Mesendoderm (in vitro differentiated cells): ENCODE measurements at places on chromosomes 3 and 15.

- H3K36me3 ChIP-seq, result no peaks in the 10 kb centered on the region
- no peak overlapping the region for H3K4me3 ChIP-seq
- H3K4me1 ChIP-seq, result no peaks in the 10 kb centered on the region
- no peak for DNase-seq
- H3K27me3 ChIP-seq, result no peaks in the 10 kb centered on the region
- H3K27ac ChIP-seq, result no peak overlapping the region
Observed at GRCh38 chr15:84702961-84703482, 12.9 kb downstream of the SEC11A start.

- H3K4me1 ChIP-seq, result no peaks in the 10 kb centered on the region
- H3K27me3 ChIP-seq, result no peaks in the 10 kb centered on the region
- no peaks in the 10 kb centered on the region for H3K36me3 ChIP-seq
- no peak overlapping the region for H3K27ac ChIP-seq
- DNase-seq, result peak; percentile 4
Observed at GRCh38 chr3:43248185-43248583, 38.2 kb upstream of the SNRK start.

DNA sequence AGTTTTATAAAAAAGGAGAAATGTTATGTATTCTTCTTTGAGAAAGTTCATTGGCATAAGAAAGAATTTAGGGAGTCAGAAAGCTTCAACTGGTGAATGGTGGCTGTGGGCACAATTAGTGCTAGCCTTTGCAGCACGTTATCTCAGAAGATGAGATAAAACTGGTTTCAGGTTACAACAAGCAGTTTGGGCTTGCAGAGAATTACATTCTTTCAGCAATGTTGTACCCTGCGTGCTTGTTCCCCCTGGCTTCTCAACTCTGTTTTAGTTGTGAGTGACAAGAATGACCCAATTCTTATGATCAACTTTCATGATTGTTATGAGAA lies 31.6 kb upstream of the ACP3 start:
- H3K36me3 ChIP-seq, result no peaks in the 10 kb centered on the region
- H3K27me3 ChIP-seq, result no peaks in the 10 kb centered on the region
- H3K4me1 ChIP-seq, result peaks cover 23% of the 10 kb centered on the region

DNA sequence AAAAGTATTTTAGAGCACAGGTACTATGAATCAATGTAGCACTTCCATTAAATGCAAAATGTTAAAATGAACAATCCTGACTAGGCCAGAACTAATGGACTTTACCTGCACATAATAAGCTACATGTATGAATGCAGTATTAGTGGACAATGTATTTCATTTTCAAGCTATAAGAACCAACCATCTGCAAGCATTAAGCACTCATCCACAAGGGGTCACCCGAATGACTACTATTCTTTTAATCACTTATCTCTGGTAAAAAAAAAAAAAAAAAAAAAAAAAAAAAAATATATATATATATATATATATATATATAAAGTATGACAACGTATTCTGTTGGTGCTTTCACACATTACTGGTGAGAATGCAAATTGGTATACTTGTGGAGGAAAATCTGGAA lies 7.2 kb downstream of the HERC1 start:
- H3K4me3 ChIP-seq, result no peak overlapping the region
- no peaks in the 10 kb centered on the region for H3K4me1 ChIP-seq

DNA sequence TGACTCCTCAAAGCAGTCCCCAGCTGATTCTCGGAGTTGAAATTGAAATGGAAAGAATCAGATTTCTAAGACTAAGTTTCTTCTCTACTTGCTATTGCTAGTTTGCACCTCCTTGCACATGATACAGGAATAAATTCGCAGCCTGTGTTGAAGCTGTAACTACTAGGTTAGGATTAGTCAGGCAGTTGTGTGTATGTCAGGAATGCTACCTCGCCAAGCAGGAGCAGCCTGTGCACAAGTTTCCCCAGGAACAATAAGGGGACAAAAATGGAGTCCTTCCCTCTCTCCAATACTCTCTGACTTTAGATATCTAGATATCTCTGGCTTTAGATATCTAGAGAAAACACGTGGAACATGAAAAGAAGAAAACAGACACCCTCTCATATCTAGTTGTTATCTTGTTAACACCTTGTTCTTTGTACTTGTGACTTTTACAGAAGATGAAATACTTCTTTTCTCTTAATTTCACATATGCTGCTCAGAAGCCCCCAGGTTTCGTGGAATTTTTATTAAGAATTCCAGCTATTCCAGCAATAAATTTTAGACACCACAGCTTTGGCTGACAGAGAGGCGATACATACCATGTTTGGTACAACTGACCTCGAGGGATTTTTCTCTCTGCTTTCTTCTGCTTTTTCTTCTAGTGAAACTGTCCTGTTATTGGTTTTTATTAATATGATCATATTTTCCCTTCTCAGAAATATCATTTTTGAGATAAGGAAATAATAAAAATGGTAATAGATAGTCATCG lies 56.1 kb upstream of the CMSS1 start:
- no peaks in the 10 kb centered on the region for H3K27me3 ChIP-seq
- H3K4me1 ChIP-seq, result no peaks in the 10 kb centered on the region
- no peak overlapping the region for H3K4me3 ChIP-seq
- peak; percentile 24 for DNase-seq
- no peaks in the 10 kb centered on the region for H3K36me3 ChIP-seq

DNA sequence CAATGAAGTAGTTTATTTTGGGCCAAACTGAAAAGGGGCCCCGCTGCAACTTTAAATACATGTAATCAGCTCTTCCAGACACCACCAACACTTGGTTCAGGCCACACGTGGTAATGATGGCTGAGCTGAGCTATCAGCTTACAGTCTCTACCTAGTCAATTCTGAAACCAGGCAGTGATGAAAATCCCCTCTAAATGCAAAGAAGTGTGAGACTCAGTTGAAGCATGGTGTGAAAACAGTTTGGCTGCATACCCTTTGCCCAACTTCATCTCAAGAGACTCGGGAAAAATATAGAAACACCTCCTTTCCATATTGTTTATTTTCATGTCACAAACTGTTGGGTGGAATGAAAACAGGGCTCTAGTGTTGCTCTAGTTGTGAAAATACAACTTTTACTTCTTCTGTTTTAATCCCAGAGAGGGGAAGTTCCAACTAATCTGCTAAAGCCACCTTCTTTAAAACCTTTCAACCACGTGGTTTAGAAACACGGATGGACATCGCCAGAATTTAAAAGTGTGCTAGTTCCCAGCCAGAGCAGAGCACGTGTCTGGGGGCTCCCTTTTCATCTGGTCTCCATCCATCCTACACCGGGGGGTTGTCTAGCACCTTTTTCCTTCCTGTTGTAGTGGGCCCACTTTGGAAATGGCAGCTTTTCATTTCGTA lies 229.1 kb downstream of the EPHB1 start:
- H3K27me3 ChIP-seq, result no peaks in the 10 kb centered on the region
- no peaks in the 10 kb centered on the region for H3K4me1 ChIP-seq
- DNase-seq, result peak; percentile 42
- no peak overlapping the region for H3K4me3 ChIP-seq
- H3K36me3 ChIP-seq, result no peaks in the 10 kb centered on the region

- no peak for DNase-seq
- H3K4me3 ChIP-seq, result no peak overlapping the region
- no peaks in the 10 kb centered on the region for H3K4me1 ChIP-seq
- H3K27me3 ChIP-seq, result no peaks in the 10 kb centered on the region
- no peak overlapping the region for H3K27ac ChIP-seq
- no peaks in the 10 kb centered on the region for H3K36me3 ChIP-seq
Observed at GRCh38 chr15:57307527-57308169, 68.7 kb upstream of the CGNL1 start.

DNA sequence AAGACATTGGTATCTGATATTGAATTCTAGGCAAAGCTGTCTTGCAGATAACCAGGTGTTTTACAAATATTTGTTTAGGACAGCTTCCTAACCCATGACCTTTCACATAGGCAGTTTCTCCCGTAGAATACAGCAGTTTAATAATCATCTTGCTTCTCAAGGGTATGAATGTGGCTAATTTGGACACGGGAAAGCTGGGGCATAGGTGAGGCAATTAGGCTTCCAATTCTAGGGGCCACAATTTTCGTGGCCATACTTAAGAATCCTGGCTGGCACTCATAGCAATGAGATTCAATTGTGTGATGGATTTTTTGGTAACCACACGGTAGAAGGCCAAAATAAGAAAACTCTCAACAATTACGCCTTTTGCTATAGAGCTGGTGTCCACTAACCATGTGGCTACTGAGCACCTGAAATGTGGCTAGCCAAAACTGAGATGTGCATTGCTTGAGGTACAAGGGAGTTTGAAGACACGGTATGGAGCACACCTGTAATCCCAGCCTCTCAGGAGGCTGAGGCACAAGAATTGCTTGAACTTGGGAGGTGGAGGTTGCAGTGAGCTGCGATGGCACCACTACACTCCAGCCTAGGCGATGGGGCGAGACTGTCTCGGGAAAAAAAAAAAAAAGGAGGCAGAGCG lies 34.4 kb downstream of the TFRC start:
- no peak overlapping the region for H3K27ac ChIP-seq
- H3K4me3 ChIP-seq, result no peak overlapping the region
- peaks cover 1% of the 10 kb centered on the region for H3K36me3 ChIP-seq
- no peak for DNase-seq

GRCh38 chr3:14439501-14440167 lies 37.2 kb downstream of the SLC6A6 start:
- no peak overlapping the region for H3K4me3 ChIP-seq
- peaks cover 6% of the 10 kb centered on the region for H3K4me1 ChIP-seq
- no peaks in the 10 kb centered on the region for H3K36me3 ChIP-seq
- no peak overlapping the region for H3K27ac ChIP-seq
- DNase-seq, result no peak

- no peaks in the 10 kb centered on the region for H3K4me1 ChIP-seq
- no peaks in the 10 kb centered on the region for H3K27me3 ChIP-seq
- DNase-seq, result no peak
- H3K27ac ChIP-seq, result no peak overlapping the region
- no peaks in the 10 kb centered on the region for H3K36me3 ChIP-seq
Observed at GRCh38 chr3:49523756-49524747, 30.2 kb upstream of the BSN start.

GRCh38 chr3:38739396-38739689 lies 76.7 kb downstream of the SCN10A start:
- H3K4me3 ChIP-seq, result no peak overlapping the region
- DNase-seq, result peak; percentile 6
- H3K27me3 ChIP-seq, result no peaks in the 10 kb centered on the region
- H3K27ac ChIP-seq, result no peak overlapping the region
- no peaks in the 10 kb centered on the region for H3K4me1 ChIP-seq

DNA sequence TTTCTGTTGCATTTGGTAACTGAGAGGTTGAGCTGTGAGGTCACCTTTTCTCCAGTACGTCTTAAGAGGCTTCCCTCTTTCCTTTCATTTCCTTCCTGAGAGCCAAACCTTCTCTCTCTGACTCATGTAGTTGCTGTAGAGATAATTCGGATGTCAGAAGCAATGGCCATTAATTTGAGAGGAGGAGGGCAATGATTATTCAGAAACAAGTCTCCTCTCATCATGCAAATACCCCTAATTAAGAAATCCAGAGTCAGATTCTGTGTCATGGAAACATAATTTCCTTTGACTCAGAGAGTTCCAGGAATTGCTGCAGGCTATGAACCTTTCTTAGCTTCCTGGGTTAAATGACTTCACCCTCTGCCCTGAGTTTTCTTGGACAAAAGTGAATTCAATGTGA lies 59.0 kb upstream of the GSK3B start:
- DNase-seq, result peak; percentile 64
- no peaks in the 10 kb centered on the region for H3K4me1 ChIP-seq
- H3K27me3 ChIP-seq, result no peaks in the 10 kb centered on the region
- no peak overlapping the region for H3K27ac ChIP-seq
- H3K36me3 ChIP-seq, result no peaks in the 10 kb centered on the region

- no peaks in the 10 kb centered on the region for H3K36me3 ChIP-seq
- H3K4me1 ChIP-seq, result peaks cover 2% of the 10 kb centered on the region
- peak; percentile 28 for DNase-seq
- no peak overlapping the region for H3K27ac ChIP-seq
- H3K27me3 ChIP-seq, result no peaks in the 10 kb centered on the region
- H3K4me3 ChIP-seq, result no peak overlapping the region
Observed at GRCh38 chr15:74613953-74614743, 1.5 kb upstream of the CLK3 start.

DNA sequence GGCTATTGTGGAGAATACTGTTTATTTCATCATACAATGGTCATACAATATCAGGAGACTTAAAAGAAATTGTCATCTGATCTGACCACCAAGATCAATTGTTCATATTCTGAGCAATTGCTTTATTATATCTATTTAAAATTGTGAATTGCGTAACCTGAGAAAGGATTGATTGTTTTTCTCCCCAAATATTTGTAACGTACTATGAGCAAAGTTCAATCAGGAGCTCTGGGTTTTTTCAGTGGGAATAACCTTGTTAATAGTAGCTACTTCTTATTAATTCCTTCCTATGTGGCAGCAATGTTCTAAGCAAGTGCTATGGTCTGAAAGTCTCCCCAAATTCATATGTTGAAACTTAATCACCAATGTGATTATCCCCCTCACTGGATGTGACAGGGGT lies 323.1 kb downstream of the ZPLD1 start:
- H3K27me3 ChIP-seq, result no peaks in the 10 kb centered on the region
- H3K4me1 ChIP-seq, result no peaks in the 10 kb centered on the region
- DNase-seq, result no peak

DNA sequence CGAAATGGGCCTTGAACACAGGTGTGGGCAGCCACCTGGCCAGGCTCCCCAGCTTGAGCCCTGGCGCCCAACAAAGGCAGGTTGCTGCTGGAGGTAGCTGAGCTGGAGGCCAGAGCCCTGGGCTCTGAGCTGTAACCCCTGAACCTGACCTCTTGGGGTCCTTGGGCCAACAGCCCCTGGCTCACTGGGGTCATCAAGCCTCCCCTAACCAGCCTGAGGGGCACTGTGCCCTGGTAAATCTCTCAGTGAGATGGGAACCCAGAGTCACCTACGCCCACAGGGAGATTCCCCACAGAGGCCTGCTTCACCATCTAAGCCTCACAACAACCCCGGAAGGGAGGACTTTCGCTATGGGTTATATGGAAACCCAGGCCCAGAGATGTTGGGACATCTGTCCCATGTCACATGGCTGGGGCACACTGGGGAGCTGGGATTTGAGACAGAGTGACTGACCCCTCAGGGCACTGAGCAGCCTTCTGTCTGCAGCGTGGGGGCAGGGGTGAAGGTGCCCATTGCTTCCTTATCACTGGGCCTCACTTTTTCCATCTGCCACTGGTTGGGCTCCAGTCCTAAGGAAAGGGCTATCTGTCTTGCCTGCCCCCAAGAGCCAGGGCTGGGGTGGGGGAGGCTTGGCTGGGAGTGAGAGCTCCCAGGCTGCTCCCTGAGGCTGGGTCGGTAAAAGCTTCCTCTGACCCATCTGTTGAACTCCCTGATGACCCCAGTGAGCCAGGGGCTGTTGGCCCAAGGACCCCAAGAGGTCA lies 59.1 kb downstream of the IQSEC1 start:
- no peaks in the 10 kb centered on the region for H3K36me3 ChIP-seq
- H3K4me3 ChIP-seq, result no peak overlapping the region
- H3K27me3 ChIP-seq, result no peaks in the 10 kb centered on the region
- H3K27ac ChIP-seq, result no peak overlapping the region
- H3K4me1 ChIP-seq, result peaks cover 8% of the 10 kb centered on the region

- H3K27me3 ChIP-seq, result no peaks in the 10 kb centered on the region
- no peak for DNase-seq
- no peaks in the 10 kb centered on the region for H3K36me3 ChIP-seq
- H3K4me1 ChIP-seq, result no peaks in the 10 kb centered on the region
- H3K27ac ChIP-seq, result no peak overlapping the region
Observed at GRCh38 chr3:115685097-115685496, 61.8 kb downstream of the GAP43 start.

GRCh38 chr3:151265866-151266265 lies 12.5 kb downstream of the P2RY14 start:
- no peaks in the 10 kb centered on the region for H3K4me1 ChIP-seq
- peak; percentile 94 for DNase-seq
- H3K27ac ChIP-seq, result no peak overlapping the region
- no peak overlapping the region for H3K4me3 ChIP-seq
